ENCODE measurements at places on chromosomes 5 and 9. TPM values are rescaled to one million over a fixed set of nuclear protein-coding genes. Genes with fewer than 3 reads are reported as not detected.
A peak's percentile ranks its signal among the peaks of the same experiment; 100 is the strongest.

DNA sequence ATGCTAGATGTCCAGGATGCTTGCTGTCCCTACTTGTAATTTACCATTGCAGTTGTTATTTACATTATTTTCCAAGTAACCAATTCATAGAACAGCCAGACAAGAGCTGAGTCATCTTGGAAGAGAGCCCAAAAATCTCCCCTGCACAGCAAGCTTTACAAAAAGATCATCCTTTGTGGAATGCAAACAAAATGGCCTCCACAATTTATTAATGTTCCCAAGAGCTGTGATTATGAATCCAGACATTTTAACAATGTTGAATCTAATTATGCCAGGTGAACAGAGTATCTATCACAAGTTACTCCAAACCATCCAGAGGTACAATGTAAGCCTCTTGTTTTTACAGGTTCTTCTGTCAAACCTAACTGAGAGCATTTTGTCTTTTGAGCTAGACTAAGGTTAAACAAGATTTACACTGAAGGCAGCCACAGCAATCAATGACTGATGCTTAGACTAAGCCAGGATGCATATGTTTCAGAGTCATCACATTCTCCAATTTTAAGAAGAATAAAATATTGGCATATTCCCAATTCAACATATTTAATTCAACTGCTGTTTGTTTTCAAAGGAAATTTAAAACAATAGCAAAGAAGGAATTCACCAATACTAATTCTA lies 95.3 kb upstream of the SLC12A2 start:
- no peak for DNase-seq

DNA sequence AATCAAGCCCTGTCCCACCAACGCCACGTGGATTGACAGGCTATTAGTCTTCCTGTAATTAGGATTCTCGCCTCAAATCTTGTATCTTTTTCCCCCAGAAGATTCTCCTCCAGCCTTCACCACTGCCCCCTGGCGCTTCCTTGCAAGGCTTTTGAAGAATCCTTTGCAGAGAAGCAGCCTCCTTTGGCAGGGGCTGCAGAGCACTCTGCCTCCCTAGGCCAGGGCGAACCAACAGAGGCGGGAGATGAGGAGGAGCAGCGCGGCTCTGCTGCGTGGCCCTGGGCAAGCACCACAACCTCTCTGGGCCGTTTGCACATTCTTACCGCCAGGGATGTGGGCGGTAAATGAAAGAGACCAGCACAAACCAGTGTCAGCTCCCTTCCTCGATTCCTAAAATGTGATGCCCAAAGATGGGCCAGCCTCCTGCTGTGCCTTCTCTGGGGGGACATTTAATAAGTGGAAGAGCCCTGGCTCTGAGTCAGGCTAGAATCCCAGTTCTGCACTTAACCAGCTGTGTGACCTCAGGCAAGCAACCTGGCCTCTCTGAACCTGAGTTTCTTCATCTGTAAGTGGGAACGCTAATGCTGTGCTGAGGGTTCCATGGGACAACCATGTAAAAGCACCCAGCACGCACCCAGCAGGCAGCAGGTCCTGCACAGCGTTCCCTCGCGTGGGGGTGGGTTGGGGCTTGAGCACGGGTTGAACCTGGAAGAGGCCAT lies 128.6 kb downstream of the KCNIP1 start:
- DNase-seq, result no peak

GRCh38 chr5:116880150-116880549 lies 305.5 kb upstream of the SEMA6A start:
- DNase-seq, result no peak

- DNase-seq, result peak; percentile 75
Measured at GRCh38 chr9:128203707-128204551, 750 bp downstream of the DNM1 start.

- DNase-seq, result no peak
Measured at GRCh38 chr5:32276173-32276853, 36.4 kb downstream of the MTMR12 start.

GRCh38 chr5:169717288-169717687 lies 80.2 kb downstream of the DOCK2 start:
- DNase-seq, result no peak

- no peak for DNase-seq
Measured at GRCh38 chr9:25861421-25861820, 183.2 kb upstream of the TUSC1 start.

DNA sequence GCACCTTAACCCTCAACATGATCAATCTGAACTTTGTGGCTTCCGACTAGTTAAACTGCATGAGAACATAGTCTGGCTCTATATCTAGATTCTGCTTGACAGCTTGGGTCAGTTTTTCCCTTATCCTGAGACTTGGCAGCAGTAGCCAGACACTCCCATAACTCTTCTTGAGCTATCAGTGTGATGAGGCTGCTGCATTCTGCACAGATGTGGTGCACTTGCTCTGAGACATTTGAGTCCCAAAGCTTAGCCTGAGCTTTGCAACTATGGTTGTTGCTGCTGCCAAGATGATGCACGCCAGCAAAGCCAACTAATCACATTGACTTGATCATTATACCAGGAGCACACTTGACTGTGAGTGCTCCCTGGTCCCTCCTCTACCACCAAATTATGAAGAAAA lies 36.2 kb downstream of the MOCS2 start:
- no peak for DNase-seq

- peak; percentile 45 for DNase-seq
Measured at GRCh38 chr5:98771382-98772109, 1.9 kb upstream of the RGMB start.

- DNase-seq, result no peak
Measured at GRCh38 chr5:99906776-99907175, 628.4 kb upstream of the FAM174A start.

GRCh38 chr5:12636209-12636608 lies 732.0 kb upstream of the CTNND2 start:
- DNase-seq, result no peak

DNA sequence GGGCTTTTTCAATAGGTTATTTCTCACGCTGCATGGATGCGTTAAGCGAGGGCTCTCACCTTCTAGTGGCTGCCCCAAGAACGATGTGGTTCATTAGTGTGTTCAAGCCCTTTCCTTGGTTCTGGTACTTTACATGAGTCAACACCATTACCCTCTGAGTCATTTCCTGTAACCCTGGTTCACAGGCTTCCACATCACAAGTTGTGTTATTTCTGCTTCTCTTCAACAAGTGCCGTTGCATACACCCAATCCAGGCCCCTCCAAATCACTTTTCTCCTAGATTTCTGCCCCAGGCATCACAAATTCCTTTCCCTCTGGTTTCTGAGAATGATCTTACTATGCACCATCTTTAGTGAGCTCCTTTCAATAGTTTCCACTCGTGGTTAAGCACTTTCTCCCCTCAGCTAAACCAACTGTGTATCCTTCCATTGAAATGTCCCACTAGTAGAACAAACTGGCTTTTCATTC lies 69.5 kb upstream of the RAD23B start:
- no peak for DNase-seq

- no peak for DNase-seq
Measured at GRCh38 chr5:35197351-35197750, 32.9 kb downstream of the PRLR start.

Gene TXNDC8
- total RNA-seq, result not detected

Gene APBB3
- 103 TPM for total RNA-seq

Gene PCDHGA10
- total RNA-seq, result 16.6 TPM

Gene INSL6
- not detected for total RNA-seq

Data from glutamatergic neuron (in vitro differentiated cells).